ENCODE measurements at places on chromosomes 2 and 18.

DNA sequence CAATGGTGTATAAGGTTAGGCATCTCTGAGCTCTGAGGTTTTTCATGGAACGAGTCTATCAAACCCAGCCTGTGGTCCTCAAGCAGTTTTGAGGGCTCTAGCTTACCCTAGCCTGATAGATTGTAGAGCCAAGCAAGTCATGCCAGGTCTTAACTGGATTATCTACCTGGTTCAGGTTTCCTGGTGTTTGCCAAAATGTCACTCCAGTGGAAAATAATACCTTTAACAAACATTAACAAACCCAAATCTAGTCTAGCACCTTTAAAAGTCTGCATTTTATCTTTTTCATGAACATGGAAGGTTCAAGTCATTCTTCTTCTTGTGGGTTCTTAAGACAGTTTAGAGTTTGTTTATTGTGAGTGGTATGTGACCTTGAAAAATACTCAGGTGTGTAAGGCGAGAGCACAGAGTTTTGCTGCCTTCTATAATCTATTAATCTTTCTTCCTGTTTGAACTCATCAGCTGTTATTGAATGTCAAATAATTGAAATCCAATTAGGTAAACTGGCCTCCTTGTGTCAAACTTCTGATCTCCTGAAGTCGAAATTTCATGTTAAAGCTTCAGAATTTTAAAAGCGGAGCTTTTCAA, 13.4 kb upstream of the ADGRF3 start:
- DNase-seq: no peak

- no peak for DNase-seq
Observed at GRCh38 chr2:106356291-106356690, 111.9 kb downstream of the RGPD3 start.

GRCh38 chr2:132915812-132916549, 246.0 kb upstream of the LYPD1 start:
- DNase-seq: no peak

GRCh38 chr2:156088587-156088986, 243.9 kb downstream of the NR4A2 start:
- no peak for DNase-seq

DNA sequence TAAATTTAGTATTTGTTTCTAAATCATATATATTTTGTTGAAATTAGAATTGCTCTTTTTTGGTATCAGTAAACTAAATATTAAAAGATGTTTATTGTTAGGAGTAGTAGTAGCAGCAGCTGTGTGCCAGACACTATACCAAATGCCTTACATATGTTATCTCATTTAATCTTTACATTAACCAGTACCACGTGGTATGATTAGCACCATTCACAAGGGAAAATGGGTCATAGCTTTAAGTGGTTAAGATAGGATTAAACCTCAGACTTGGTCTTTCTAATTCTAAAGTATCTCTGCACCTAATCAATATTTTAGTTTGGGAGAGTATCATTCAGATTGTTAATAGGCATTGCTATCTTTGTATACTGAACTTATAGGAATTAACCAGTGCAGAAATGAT, 29.0 kb downstream of the PSMD14 start:
- no peak for DNase-seq

DNA sequence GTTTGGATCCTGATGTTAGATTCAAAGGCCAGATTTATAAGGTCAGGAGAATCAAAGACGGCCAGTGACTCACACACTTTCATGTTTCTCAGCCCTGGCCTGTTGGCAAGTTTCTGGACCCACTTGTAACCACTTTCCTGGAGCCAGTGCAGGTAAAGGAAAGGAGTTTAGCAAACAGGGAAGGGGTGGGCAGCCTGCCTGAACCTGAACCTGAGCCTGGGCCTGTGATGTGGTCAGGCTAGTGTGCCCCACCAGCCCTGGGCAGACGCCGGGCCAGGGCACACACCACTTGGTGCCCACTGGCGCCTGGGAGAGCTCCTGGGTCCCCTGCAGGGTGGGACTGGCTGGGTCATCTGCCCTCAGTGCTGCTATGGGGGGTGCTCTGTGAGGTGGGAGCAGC, 100.5 kb upstream of the SPRED2 start:
- DNase-seq: no peak

- DNase-seq: no peak
Observed at GRCh38 chr2:235845245-235845644, 322.9 kb downstream of the GBX2 start.

DNA sequence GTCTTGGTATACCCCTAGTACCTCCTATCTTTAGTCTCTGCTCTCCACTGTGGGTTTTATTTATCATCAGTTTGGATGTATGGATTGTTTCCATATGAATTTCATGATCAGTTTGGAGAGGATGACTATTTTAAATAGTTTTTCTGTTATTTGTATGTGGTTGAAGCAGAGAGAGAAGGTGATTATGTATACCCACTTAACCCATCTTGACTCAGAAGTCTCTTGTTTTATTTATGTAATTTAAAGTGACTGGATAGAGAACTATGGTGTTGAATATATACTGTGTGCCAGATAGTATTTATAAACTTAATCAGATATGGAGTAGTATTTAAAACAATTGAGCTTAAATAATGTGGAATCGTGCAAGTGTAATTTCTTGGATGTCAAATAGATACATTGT, 39.9 kb downstream of the SMAD4 start:
- DNase-seq: no peak

GRCh38 chr2:219991116-219991515, 363.7 kb downstream of the SLC4A3 start:
- DNase-seq: no peak

GRCh38 chr2:226782092-226782713, 17.4 kb downstream of the IRS1 start:
- DNase-seq: no peak

GRCh38 chr2:235573331-235574221, 79.7 kb downstream of the AGAP1 start:
- DNase-seq: no peak

- no peak for DNase-seq
Observed at GRCh38 chr2:12818416-12819102, 101.8 kb downstream of the TRIB2 start.

DNA sequence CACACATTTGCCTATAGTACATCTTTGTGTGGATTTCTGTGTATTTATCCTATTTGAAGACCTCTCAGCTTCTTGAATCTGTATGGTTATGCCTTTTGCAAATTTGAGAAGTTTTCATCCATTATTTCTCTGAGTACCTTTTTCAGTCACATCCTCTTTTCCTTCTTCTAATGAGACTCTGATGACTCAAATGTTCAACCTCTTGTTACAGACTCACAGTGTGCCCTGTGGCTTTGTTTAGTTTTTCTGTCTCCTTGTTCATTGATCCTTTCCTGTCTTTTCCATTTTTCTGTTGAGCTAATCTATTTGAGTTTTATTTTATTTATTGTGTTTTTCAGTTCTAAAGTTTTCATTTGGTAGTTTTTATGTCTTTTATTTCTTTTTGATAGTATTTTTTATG, 87.0 kb upstream of the LRP1B start:
- DNase-seq: no peak

DNA sequence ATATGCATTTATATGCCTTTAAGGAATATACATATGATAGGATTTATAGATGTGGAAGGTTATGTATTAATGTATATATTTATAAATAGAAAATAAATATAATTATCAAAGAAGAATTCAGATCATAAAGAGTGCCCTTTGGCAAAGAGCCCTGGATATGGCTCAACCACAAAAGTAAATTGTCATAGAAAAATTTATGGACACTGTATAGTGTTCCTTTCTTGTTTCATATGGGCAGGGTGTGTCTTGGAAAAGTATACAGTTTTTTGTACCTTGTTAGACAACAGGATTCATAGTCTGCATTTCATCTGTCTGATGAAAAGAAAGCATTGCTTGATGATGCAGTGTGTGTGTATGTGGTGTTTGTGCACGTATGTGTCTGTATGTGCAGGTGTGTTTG, 2.9 kb downstream of the UGT1A7 start:
- no peak for DNase-seq

- no peak for DNase-seq
Observed at GRCh38 chr2:133948610-133949290, 305.1 kb upstream of the MGAT5 start.

GRCh38 chr2:64784168-64785061, 130.7 kb upstream of the SERTAD2 start:
- DNase-seq: no peak

- DNase-seq: no peak
Observed at GRCh38 chr18:9135081-9135911, 1.3 kb upstream of the ANKRD12 start.

Data from cerebellar nuclear complex (tissue), 1 donor.